ENCODE measurements at places on chromosomes 3 and 15. TPM values are rescaled to one million over a fixed set of nuclear protein-coding genes. Genes with fewer than 3 reads are reported as not detected.

DNA sequence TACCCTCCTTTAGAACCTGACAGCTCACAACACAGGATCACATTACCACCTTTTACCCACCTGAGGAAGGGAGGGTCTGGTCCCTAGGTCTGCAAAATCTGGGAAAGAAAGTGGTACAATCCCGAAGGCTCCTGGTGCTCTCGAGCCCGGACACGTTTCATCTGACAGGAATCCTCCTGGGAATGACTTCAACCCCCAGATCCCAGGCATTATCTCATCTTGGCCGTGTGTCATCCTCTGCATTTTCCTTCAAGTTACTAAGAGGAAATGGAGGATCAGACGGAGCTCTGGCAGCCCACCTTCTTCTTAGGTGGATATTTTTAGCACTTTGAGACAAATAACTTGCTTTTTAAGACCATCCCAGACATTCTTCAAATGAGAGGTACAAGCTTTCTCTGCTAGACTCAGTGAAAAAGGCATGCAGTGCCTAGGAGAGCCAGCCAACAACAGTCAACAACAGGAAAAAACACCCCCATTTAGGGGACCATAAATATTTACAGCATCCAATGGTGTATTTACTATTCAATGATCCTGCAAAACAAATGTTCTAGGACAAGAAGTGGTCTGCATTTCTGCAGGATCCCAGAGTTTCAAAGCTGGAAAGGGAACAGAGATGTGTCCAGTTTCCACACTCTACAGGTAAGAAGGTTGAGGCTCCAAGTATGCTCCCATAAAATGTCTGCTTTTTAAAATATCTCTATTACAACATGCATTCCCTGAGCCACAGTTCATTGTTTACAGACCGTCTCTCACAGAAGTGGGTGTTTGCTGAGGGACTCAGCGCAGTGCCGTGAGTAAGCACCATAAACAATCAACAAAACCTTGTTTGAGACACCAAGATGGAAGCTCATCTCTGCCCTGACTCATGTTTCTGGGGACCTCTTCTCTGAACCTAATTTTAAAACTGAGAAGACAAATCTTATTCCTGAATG lies 38.3 kb upstream of the ARHGEF3 start:
- no peak for DNase-seq

MESP2 gene
- not detected for total RNA-seq

DNA sequence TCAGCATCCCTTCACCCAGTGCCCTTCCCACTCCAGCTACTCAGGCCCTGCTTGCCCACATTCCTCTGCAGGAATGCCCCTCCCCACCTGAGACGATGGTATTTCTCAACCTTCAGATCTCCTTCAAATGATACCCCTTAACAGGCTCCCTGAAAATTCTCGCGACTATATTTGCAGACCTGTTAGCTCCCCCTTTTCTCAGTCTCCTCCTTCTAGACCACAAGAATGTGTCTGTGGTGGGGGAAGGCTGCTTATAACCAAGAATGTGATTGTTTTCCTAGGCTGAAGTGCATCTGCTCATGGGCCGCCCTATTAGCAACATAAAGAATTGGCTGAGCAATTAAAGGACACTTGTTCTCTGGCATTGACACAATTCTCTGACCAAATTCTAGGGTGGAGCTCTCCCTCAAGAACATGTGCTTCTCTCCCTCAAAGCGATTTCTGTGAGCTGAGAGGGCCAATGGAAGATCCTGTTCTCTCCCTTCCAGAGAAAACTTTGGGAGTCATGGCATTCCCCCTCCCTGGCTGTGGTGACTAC lies 19.1 kb upstream of the LIMD1 start:
- no peak for DNase-seq

ISY1 gene
- total RNA-seq = 14.6 TPM

- DNase-seq = no peak
Measured at GRCh38 chr15:31277335-31278060, 49.1 kb upstream of the KLF13 start.

CCR8 gene
- total RNA-seq = not detected

DNA sequence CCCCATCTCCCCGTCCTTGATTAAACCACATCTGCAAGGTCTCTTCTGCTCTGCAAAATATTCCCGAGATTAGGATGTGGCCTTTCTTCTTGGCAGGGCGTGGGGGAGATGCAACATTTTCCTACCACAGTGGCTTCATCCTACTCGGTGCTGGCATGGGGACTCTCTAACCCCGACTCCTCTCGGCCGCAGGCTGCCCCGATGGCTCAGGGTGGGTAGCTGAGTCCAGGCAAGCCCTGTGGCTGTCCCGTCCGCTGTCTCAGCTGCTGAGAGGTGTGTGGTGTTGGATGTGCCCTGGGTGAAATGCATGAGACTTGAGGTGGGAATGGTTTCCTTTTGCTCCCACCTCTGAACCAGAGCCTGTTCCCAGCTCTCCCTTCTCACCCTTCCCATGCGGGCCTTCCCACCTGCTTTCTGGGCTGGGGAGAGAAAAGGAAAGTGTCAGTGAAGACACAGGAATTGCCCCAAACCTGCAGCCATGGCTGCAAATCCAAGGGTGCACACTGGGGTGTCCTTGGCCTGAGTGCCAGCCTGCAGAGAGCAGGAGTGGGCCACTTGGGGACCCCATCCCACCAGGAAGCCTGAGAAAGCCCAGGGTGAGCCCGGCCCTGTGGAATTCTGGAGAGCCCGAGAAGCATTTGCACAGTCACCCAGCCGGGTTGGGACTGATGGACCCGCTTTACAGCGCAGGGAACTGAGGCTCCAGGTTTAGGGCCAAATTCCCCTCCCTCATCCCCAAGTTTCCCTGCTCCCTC lies 115.0 kb downstream of the FBLN2 start:
- no peak for DNase-seq

- peak; percentile 89 for DNase-seq
Measured at GRCh38 chr15:77959432-77959879, 118.1 kb downstream of the TBC1D2B start.

PPIB gene
- 180 TPM for total RNA-seq

GOLGA8J gene
- total RNA-seq = 0.39 TPM

- no peak for DNase-seq
Measured at GRCh38 chr3:107213044-107213669, 164.1 kb upstream of the CCDC54 start.

- DNase-seq = no peak
Measured at GRCh38 chr15:70474471-70475406, 288.6 kb downstream of the UACA start.

- no peak for DNase-seq
Measured at GRCh38 chr3:69403454-69403853, 17.6 kb upstream of the FRMD4B start.

DNA sequence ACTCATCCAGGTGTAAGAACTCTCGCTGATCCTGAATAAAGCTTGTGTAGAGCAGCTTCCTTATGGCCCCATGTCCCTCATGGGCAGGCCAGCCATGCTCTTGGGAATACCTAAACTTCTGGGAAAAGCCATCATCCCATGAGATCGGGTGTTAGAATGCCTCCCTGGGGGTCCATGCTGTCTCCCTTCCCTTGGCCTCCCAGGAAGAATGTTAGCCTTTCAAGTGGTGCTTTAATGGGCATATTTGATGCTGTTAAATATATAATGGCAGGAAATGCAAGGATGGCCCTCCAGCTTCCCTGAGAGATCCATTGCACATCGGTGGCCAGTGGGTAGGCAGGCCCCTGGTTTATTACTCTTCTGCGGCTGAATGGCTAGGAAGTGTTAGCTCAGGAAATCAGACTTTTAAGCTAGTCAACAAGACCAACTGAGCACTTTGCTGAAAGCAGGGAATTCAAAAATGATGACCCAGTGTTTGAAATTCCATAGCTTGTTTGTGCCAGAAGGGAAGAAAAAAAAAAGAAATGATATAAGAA lies 60.5 kb upstream of the LRTM1 start:
- DNase-seq = peak; percentile 46

MAN2C1 gene
- 150 TPM for total RNA-seq

- no peak for DNase-seq
Measured at GRCh38 chr3:181941250-181941649, 229.5 kb downstream of the SOX2 start.

DNA sequence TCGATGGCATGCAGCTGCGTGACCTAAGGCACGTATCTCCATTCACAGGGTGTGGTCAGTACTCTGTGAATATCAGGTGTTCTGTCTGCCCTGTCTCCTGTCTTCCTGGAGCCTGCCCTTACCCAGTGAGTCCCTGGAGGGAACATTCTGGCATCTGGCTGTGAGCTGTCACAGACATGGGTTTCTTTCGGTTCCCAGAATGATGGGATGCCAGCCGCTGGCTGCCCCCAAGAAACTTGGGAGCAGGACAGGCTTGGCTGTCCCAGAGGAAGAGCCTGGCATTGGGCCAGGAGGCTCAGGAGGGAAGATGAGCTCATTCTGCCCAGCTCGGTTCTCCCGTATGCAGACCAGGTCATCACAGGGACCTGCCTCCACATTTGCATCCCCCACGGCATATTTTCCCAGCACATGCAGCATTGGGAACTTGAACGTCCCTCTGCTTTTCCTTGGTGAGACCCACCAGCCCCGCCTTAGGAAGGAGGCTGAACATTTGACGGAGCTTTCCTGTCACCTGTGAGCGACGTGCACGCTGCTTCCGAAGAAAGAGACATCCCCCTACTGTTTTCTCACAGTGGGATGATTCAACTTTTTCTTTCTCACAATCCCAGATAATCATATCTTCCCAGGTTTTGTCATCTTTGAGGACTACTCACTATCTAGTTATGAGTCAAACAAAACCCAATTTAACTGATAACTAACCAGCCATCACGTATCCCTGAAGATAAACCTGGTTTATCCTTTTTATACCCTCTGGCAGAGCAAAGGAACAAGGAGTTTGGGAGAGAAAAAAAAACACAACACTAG lies 22.0 kb upstream of the PGPEP1L start:
- no peak for DNase-seq
